ENCODE measurements at places on chromosomes 3 and 15. TPM values are rescaled to one million over a fixed set of nuclear protein-coding genes. Genes with fewer than 3 reads are reported as not detected.

Gene GHSR
- not detected for total RNA-seq

Gene SRGAP3
- 3.7 TPM for total RNA-seq

Gene RETNLB
- not detected for total RNA-seq

Gene LRRC49
- 2.7 TPM for total RNA-seq

Gene GOLGA8Q
- total RNA-seq, result 0.06 TPM

Data from cardiac ventricle fibroblast (primary cell).